ENCODE measurements at places on chromosomes 1 and 21.

- DNase-seq, result no peak
Observed at GRCh38 chr1:108106775-108107174, 93.4 kb downstream of the SLC25A24 start.

DNA sequence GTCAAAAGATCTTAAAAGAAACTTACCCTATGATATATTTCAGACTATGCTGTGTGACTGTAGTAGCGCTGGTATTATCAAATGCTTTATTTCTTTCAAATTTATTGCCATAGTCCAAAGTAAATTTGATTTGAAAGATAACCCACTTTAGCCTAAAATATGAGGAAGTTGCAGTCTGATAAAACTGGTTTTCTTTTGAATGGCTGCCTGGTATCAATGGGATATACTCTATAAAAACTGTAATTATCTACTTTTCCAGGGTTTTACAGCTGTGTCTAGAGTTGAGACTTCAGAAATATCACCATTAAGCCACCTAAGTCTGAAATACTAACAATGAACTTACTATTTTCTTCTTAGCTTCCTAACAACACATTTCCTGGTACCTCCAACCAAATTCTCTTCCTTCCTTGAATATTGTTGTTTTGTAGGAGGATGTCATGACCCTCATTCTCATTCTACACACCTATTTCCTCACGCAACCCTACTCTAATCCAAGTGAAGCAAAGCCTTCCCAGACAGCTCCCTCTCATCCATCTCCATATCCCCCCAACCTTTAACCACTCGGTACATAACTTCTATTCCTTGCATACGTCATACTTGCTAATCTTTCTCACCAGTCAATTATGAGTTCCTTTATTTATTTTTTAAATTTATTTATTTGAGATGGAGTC, 17.0 kb downstream of the KDM5B start:
- no peak for DNase-seq

- peak; percentile 85 for DNase-seq
Observed at GRCh38 chr1:172951730-172952365, 98.9 kb downstream of the TNFSF18 start.

DNA sequence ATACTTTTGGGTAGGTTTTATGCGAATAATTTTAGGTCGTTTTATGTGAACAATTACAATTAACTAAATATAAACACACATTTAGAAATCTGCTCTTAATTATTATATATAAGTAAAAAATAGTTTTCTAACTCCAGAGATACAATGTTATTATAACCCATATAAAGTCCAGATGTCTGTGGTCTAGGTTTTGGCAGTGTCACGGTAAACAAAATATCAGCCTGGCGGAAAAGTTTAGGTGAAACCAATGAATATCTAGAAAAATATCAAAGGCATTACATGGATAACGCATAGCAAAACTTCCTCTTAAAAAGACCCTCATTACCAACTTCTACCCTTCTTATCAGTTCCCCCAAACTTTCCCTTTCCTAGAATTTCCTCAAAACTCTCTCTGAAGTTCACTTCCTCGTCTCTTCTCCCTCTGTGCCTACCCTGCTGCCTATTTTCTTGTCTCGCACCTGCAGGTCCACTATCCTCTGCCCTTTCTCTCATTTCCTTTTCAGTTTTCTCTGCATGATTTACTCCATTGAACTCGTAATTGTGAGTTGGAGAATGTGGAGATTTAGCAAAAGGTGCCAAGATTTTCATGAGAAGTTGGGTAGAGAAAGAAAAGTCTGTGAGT, 21.8 kb downstream of the VTCN1 start:
- DNase-seq, result no peak

DNA sequence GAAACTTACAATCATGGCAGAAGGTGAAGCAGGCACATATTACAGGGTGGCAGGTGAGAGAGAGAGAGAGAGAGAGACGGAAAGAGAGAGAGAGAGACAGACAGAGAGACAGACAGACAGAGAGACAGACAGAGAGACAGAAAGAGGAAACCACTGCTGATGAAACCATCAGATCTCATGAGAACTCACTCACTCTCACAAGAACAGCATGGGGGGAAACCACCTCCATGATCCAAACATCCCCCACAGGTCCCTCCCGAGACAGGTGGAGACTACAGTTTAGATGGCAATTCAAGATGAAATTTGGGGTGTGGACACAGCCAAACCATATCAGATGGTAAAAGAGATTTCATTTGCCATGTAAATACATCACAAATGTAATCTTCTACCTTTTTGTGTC, 708.1 kb downstream of the MRPL39 start:
- no peak for DNase-seq

DNA sequence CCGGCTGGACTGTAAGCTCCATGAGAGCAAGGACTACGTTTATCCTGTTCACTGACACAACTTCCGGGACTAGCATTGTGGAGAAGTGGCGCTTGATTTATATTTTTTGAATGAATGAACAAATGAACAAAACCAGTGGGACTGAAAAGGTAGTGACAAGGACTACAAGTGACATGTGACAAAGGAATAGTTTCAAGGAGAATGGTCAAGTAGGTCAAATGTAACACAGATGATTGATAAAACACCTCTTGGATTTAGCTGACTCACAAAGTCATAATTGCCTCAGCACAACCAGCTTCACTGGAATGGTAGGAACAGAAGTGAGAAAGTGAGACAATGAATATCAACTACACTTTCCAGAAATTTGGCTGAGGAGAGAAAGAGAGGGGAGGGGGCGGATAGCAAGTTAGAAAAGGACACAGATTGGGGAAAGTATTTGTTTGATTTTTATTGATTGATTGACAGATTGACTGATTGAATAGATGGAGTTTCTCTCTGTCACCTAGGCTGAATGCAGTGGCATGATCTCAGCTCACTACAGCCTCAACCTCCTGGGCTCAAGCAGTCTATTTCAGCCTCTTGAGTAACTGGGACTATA, 14.2 kb downstream of the MTF1 start:
- DNase-seq, result no peak

DNA sequence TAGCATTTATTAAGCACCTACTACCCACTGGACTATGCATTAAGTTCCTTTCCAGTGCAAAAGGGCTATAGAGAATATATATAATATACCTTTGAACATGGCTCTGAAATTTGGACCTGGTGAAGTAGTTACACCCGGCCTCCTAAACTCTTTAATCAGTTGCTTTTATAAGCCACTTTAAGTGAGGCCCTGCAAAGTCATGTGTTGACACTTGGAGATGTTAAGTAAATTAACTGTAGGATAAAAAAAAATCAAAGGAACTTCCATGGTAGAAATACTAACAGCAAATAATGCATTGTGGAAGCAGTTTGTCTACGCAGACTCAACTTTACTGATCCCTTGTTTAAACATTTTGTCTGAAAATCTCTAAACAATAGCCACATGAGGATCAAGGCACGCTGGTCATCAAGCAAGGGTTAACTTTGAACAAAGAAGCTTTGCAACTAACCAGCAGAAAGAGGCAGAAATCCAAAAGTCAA, 283.9 kb downstream of the VAV3 start:
- DNase-seq, result no peak

DNA sequence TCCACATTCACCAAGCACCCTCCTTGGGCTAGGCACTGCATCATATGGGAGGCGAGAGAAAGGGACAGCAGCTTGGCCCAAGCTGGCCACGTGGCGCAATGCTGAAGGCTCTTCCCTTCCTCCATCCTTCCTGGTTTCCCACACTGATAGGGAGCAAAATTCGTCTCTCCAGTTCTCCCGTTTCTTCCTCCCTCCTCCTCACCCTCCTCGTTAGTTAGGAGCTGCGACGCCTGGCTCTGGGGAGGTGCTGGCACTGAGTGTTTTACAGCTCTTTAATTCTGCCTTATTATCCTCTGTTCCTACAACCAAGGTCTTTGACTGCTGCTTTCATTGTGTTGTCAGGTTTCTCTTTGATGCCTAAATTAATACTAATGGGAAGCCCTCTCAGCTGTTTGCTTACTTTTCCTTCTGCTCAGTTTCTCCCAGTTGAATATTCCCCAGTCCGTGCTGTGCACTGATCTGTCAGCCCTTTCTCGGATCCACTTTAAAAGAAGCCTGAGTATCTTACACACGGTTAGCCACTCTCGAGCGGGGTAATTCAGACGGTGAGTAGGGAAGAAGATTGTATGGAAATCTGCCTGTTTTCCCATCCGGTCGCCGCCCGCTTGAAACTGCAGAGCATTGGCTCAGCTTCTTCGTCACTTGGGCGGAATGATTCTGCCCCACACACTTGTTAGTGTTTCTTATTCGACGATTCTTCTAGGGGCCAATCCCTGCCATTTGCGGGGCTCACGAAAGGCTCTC, 56.2 kb upstream of the SMYD2 start:
- DNase-seq, result peak; percentile 22

DNA sequence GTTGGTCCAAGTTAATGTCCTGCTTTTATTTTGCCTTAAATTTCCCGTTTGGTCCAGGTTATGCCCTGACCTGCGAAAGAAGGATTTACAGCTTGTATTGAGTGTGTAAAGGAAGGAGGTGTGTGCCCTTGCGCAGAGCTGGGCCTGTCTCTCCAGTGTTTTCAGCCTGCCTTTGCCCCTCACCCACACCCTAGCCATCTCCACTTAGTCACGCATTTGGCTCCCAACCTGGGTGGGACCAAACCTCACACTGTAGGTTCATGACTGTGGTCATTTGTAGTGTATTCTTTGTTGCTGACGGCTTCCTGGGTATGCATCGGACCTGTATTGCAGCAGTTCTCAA, 572 bp upstream of the SRSF10 start:
- DNase-seq, result peak; percentile 54

DNA sequence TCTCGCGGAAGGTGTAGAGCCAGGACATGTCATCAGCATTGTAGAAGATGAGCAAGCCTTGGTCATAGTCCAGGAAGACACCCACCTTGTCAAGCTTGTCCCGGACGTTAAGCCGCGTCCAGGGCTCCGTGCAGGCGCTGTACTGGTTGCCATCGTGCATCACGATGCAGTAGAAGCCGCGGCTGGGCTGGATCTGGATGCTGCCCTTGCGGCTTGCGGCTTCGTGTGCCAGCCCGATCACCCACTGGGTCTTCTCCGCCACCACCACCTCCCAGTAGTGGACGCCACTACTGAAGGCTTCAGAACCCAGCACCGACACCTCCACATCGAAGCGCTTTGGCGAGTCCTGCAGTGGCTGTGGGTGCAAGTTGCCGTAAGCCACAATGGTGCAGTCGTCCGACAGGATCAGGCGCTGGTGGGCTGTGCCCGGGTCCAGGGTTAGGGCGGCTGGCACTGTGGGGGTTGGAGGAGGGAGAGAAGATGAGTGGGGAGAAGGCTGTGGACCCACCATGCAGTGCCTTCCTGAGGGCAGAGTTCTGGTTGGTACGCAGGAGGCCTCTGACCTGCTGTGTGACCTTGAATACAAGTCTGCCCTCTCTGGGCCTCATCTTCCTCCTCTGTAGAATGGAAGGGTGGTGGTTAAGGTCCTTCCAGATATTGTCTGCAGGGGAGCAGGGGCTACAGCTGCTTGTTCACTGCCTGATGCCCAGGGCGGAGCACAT, 34.4 kb downstream of the TRIM62 start:
- DNase-seq, result no peak

DNA sequence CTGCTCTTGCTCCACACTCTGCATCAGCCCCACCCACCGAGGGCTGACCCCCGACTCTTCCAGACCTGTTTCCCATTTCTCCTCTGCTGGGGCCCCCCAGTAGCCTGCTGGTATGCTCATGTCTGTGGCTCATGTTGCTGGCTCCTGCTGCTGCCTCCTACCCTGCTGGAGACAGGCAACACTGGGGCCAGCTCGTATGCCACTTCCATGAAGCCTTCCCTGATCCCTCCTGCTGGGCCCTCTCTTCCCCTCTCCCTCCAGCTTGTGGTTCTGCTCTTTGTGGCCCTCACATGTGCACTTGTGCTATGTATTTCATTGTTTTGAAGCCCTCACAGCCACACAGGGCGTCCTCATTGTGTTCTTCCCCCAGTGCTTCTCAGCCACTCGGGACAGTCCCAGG, 40.5 kb downstream of the CNN3 start:
- no peak for DNase-seq

DNA sequence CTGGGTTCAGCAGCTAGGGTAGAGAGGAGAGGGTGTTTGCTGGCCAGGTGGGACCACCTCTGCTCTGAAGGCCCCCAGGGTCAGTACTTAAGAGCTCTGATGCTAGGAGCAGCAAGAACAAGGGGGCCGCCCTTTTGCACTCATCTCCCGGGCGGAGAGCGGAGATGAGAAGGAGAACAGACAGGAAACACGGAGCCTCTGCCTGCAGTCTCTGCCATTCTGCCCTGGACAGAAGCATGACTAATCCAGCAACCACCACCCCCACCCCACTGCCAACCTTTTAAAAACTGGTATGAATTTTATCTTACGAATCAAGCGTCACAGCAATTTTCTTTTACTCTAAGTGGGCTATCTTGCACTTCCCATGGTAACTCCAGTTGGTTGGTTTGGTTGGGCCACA, 34.5 kb downstream of the PARP1 start:
- DNase-seq, result no peak

DNA sequence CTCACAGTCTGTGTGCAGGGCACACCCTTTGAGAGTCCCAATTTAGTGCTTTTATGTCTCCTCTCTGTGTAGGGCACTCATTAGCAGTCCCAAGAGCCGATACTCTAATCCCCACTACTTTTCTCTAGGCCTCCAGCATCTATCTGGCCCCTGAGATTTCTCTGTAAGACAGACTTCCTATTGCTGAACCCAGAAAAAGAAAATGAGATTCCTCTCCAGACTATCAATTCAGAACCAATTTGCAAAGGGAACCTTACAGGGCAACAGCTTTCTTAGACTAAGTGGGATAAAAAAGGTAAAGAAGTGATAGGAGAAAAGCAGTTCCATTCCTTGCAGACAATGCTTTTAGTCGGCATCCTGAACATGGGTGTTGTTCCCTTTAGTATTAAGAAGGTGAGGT, 172.2 kb downstream of the EDEM3 start:
- no peak for DNase-seq

DNA sequence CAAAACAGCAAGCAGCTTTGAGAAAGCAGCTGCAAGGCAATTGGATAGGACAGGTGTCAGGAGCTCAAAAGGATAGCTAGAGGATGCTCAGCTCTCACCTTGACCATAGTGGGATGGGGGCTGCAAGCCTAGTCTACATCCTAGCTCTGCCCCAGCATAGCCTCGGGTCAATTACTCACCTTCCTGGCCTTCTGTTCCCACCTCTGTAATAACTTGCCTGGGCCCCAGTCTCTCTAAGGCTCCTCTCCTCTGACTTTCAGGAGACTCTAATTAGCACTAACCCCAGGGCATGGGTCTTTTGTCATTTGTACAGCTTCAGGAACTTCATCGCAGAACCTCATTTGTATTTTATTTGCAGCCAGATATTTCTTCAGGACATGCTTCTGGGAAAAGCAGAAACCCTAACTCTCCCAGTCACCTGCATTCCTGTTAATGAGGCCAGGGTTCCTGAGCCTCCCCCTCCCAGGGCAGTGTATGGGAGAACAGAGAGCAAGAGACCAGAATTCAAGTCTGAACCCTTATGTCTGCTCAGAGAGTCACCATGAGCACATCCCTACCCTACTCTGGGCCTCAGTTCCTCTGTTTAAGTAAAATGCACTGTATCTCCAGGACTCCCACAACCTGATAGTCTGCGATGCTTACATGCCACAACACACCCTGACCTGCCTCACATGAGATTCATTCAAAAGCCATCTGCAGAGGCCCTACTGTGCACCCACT, 108.1 kb downstream of the MATN1 start:
- no peak for DNase-seq
